ENCODE measurements at places on chromosomes 3 and 15.

DNA sequence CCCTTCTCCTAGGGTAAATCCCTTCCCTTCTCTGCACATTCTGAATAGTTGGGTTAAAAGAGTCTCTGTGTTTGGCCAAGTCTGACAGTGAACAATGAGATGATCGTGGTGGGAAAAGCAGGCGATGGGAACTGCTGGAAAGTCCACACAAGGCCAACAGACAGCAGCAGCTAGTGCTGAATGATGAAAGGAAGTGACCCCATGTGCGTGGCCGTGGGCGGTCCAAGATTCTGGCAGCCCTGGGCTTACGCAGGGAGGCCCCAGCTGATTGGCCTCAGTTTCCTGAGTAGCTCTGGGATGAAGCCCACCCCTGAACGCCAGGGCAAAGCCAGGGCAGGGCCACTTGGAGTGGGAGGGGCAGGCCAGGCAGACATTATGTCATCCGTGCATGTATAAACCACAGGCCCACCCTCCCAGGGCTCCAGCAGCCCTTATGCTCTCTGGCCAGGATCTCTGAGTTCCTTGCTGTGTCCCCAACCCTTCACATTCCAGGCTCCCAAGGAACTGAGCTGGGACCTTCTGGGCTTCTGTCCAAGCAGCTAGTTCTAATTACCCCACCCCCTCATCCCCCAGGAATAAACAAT is 57.8 kb downstream of the CDC25A start:
- peak; percentile 52 for DNase-seq
- peak overlapping the region; percentile 91 for H3K27ac ChIP-seq
- no peak overlapping the region for H3K4me3 ChIP-seq
- H3K4me1 ChIP-seq, result peaks cover 6% of the 10 kb centered on the region
- H3K36me3 ChIP-seq, result no peaks in the 10 kb centered on the region
- no peaks in the 10 kb centered on the region for H3K27me3 ChIP-seq

DNA sequence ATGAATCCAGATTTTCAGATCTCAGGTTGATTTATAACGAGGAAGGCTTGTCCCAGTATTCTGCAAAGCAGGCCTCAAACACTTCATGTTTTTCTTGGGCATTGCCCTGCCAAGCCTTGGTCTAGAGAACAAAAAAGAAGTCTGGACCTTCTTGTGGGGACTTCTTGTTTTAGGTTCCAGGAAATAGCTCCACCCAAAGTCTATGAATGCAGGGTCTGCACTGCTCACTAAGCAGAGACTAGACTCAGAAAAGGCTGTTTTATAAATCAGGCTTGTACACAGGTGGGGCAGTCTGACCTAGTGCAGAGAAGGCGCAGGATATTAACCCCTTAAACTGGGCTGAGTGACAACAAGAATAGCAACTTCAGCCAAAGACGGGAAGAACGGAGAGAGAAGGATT is 44.3 kb downstream of the GLB1 start:
- DNase-seq, result no peak
- H3K36me3 ChIP-seq, result no peaks in the 10 kb centered on the region
- no peak overlapping the region for H3K4me3 ChIP-seq
- no peak overlapping the region for H3K27ac ChIP-seq

DNA sequence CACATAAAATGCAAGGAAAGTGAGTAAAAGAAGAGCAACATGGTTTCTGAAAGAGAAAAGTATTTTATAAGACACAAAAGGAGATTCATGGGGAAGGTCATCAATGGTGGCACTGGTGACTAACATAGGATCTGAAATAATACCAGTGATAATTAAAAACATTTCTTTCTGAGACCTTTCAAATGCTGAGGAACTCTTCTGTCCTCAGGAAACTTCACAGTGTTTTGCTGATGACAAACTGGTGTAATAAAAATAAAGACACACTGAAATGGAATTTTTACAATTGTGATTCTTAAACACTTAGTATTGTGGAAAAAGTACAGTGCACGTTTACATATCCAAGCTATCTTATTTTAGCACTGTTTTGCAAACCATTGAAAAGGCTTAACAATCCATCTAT is 80.4 kb upstream of the ZBTB20 start:
- no peaks in the 10 kb centered on the region for H3K27me3 ChIP-seq
- H3K4me1 ChIP-seq, result no peaks in the 10 kb centered on the region
- no peak overlapping the region for H3K27ac ChIP-seq

DNA sequence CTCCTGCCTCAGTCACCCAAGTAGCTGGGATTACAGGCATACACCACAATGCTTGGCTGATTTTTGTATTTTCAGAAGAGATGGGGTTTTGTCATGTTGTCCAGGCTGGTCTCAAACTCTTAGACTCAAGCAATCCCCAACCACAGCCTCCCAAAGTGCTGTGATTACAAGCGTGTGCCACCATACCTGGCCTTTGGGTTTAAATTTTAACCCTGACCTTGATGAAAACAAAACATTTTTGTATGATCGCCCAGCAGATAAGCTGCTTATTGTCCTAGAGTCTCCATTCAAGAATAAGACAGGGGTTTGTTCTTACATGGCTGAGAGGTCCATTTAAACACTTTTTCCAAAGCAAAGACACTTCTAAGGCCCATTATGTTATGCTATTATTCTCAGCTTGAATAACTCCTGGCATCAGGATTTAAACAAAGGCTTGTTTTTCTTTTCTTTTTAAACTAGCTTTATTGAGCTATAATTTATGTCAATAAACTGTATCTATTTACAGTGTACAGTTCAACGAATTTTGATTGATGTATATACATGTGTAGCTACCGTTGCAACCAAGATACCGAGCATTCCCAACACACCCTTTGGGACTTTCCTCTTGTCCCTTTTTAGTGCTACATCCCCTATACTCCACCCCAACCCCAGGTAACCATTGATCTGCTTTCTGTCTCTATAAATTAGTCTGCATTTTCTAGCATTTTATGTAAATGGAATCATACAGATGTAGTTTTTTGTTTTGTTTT is 1.4 kb upstream of the MUC13 start:
- no peaks in the 10 kb centered on the region for H3K36me3 ChIP-seq
- DNase-seq, result no peak
- no peak overlapping the region for H3K4me3 ChIP-seq
- H3K27me3 ChIP-seq, result no peaks in the 10 kb centered on the region
- H3K27ac ChIP-seq, result no peak overlapping the region
- H3K4me1 ChIP-seq, result no peaks in the 10 kb centered on the region

DNA sequence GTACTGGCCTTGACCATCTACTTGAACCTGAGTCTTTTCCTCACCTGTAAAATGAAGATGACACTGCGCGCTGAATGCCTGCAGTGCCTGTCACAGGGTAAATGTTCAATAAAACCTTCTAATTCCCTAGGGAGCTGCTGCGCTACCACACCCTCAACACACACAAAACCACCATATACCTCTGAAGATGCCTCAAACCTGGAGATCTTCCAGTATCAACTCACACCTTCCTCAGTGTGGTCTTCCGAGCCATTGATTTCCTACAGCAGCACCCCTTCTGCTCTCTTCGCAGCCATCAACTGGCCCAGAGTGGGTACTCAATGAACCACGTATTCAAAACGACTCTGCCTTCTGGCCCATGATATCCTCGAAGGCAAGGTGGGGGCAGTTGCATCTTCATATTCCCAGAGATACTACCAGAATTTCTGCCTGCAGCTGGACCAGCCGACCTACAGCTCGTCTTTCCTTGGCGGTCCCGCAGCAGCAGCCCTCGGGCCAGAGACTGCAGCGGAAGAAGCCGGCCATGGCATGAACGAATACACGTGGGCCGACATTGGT is 695 bp downstream of the RPL32 start:
- peak overlapping the region; percentile 93 for H3K27ac ChIP-seq
- peaks cover 7% of the 10 kb centered on the region for H3K36me3 ChIP-seq
- no peak for DNase-seq
- H3K27me3 ChIP-seq, result no peaks in the 10 kb centered on the region

DNA sequence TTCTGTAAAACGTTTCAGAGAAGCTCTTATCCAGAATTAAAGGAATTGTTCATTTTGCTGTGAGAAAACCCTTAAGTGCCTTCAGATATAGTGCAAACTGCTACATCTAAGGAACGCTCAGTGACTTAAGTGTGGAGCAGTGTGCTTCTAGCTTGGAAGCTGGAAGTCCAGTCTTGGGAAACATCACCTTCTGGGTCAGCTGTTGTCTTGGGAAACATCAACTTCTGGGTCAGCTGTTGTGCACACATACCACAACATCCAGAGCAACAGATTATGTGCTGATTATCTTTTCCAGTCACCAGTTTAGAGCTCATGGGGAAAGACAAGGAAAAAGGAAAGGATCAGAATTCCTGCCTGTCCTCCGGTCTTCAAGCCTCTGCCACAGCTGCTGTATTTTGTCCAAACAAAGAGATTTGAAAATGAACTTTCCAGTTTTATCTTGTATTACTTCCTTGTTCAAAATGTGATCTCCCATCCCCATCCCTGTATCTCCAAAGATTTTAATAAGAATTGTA is 713.6 kb downstream of the NSUN3 start:
- no peak for DNase-seq
- H3K4me1 ChIP-seq, result no peaks in the 10 kb centered on the region
- no peaks in the 10 kb centered on the region for H3K36me3 ChIP-seq
- H3K4me3 ChIP-seq, result no peak overlapping the region
- H3K27ac ChIP-seq, result no peak overlapping the region
- no peaks in the 10 kb centered on the region for H3K27me3 ChIP-seq

GRCh38 chr3:131699001-131699400 is 196.2 kb upstream of the MRPL3 start:
- no peak overlapping the region for H3K4me3 ChIP-seq
- H3K36me3 ChIP-seq, result no peaks in the 10 kb centered on the region
- no peak for DNase-seq
- H3K27ac ChIP-seq, result no peak overlapping the region
- no peaks in the 10 kb centered on the region for H3K4me1 ChIP-seq

- no peak for DNase-seq
- no peak overlapping the region for H3K27ac ChIP-seq
- no peaks in the 10 kb centered on the region for H3K27me3 ChIP-seq
- no peak overlapping the region for H3K4me3 ChIP-seq
Observed at GRCh38 chr3:41424543-41425300, 225.4 kb downstream of the CTNNB1 start.
